CD4-positive, alpha-beta T cell treated with Interleukin-4 for 4 hours (primary cell): ENCODE measurements at places on chromosomes 2 and 18.

DNA sequence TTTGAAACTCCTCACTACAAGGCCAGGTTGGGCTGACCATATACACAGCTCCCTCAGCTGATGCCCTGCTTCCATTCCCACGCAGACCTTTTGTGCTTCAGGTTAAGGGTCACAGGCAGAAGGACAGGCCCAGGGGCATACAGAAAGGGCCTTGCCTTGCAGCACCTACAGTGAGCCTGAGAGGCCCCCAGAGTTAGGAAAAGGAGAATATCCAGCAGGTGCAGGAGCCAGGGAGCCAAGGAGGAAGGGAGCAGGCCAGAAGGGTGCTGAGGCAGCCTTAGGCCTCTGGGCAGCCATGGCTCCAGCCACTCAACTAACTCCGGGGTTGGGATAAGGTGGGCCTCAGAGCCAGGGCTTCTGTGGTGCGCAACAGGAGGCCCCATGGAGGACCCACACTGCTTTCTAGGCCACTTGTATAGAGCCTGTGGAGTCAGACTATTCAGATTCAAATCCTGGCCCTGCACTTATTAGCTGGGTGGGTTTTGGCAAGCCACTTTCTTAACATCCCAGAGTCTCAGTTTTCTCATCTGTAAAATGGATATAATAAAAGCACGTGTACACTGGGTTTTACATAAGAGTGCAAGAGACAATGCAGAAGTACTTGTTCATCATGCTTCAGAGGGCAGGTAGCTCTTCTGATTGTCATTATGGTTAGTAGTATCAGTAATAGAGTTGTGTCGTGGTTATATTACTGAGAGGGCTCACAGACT is 214.6 kb upstream of the HAAO start:
- DNase-seq, result no peak

DNA sequence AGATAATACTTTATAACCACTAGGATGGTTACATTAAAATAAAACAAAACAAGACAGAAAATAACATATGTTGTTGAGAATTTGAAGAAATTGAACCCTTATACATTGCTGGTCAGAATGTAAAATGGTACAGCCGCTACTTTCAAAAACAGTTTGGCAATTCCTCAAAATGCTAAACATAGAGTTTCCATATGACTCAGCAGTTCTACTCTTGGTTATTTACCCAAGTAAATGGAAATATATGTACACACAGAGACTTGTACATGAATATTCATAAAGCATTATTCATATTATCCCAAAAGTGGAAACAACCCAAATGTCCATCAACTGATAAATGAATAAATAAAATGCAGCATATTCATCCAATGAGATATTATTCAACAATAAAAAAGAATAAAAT is 92.5 kb upstream of the LRATD1 start:
- no peak for DNase-seq

GRCh38 chr18:32346671-32347070 is 124.0 kb downstream of the GAREM1 start:
- DNase-seq, result no peak

DNA sequence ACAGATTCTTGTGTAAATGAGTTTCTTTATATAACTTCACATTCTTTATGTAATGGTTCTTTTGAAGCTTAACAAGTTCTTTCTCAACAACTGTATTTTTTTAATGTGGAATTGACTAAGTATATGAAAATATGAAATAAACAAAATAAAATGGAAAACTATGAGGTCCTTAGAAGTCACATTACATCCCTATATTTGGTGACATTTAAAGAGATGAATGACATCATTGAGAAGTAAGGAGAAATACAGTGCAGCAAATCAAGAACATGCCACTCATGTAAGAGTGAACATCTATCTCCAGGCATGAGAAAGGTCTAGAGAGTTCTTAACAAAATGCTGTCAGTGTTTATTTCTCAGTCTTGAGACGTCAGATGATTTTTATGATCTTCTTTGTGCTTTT is 39.0 kb upstream of the AAK1 start:
- no peak for DNase-seq

- no peak for DNase-seq
These were observed 57.1 kb upstream of the RALBP1 start for GRCh38 chr18:9418047-9418690.
